ENCODE measurements at places on chromosomes 4 and X.

DNA sequence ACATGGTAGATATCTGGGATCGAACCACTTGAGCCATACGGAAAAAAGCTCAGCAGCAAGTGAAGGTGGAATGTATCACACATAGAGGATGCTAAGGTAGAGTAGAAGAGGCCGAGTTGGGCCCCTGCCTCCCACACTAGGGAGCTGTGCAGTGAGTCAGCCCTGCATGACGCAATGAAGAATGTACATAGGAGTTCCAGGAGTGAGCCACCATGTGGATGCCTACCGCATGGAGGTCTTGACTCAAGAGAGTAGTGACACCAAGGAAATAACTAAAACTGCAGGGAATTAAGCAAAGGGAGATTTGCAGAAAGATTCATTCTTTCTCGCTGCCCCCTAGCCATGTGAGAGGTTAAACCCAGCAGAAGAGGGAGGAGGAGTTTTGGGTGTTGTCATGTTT, 389.6 kb upstream of the IGFBP7 start:
- no peak for DNase-seq

DNA sequence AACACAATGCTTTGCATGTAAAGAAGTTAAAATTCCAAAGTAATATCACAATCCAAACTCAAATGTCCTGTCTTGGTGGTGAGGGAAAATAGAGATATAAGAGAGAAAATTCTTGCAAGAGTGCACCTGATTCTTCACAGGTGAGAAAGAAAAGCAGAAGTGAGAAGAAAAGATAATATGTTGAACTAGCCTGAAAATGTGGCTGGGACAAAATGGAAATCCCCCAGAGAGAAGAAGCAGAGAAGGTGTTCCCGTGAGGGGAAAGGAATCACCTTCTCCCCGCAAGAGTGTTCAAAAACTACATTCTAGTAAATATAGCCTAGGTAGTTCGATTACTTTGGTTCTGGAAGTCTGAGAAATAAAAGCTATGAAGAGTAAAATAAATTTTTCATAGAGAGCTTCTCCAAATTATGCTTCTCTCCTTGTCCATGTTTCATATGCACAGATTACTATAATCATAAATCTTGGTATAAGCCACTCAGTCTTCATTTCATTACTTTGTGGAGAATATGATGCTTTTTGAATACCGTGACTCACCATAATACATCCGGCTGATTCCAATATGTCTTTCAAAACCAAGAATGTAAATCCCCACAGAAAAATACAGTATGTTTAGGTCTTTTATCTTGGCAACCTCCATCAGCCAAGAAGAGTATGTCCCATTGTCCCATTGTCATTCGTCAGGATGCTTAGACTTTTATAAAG, 63.1 kb downstream of the COX18 start:
- no peak for DNase-seq

DNA sequence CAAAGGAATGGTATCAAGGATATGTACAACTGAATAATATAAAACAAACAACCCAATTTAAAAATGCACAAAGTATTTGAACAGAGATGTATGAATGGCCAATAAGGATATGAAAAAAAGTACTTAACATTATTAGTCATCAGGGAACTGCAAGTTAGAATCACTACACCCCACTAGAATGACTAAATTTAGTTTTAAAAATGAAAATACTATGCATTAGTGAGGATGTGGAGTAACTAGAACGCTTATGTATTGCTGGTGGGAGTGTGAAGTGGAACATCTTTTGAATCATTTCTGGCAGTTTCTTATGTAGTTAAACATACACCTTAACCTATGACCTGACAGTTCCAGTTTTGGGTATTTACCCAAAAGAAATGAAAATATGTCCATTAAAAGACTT, 13.0 kb upstream of the SLC16A2 start:
- DNase-seq: no peak

DNA sequence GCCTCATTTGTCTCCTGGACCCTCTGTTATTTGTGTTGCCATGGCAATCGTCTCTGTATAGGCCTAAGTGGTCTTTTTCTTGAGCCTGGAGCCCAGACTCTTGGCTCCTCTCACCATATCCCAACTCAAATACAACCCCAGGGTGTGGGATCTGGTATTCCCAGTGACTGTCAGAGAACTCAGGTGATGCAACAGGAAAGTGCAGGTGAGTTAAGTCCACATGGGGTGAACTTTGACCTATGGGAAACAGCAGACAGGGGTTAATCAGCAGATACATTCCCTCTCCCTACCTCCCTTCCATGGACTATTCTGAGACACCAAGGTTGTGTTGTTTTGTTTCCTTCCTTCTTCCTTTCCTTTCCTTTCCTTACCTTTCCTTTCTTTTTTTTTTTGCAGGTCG, 130.9 kb upstream of the RPS6KA3 start:
- no peak for DNase-seq
